ENCODE measurements at places on chromosomes 13 and 19.

- no peak for DNase-seq
Observed at GRCh38 chr19:41479757-41480191, 36.8 kb downstream of the ERICH4 start.

DNA sequence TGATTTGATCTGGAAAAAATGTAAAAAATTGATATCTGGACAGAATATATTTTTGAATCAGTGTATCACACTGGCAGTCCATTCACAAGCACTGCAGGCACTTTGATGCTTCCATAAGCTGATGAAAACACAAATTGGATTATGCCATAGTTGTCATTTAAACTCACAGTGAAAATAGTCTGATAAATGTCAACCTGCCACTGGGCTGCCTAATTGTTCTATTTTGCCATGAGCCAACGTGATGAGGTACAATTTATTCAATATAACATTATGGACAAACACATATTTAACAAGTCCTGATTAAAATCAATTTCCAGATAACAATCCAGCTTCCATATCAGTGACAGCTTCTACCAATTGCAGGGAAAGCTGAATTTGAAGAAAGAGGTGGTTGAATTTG lies 1244.9 kb downstream of the EFNB2 start:
- DNase-seq = no peak

DNA sequence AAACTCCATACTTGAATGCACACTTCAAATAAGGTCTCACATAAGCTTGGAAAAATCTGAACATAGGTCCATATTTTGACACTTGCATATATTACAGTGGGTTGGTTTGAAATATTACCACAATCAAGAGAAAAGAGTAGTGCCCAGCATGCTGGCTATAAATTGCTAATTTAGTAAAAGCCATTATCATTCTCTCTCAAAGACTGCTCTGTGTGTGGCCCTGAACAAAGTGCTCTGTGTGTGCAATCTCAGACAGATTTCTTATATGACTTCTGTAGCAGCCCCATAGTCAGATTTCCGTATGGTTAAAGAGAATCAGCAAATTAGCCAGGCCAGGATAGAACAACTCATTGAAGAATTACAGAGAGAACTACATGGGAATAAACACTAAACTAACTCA lies 78.2 kb downstream of the LIG4 start:
- DNase-seq = no peak

DNA sequence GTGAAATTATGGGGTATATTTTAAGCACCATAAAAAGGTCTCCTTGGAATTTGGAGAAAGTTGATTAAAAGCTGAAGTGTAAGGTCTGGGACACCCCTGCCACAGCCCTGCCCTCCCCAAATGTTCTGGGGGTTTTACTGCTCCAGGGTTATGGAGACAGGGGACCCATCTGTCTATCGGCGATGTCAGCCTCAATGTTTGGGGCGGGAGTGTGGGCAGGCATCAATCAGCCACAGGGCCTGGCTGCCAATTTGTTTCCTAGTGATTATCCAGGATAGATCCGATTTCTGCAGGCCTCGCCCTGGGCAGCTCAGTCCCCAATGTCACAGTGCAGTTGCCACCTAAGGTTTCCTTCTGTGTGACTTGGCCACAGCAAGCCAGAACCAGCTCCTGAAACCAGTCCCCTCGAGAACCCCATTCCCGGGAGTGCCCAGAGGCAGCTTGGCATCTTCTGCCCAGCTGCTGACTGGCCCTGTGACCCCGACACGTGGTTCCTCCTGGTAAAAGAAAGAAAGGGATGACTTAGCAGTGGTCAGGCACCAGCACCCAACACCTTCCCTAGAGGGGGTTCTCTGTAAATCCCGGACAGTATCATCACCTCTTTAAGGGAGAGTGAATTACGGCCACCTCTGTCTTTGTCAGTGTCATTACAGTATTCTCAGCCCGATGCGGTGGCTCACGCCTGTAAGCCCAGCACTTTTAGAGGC lies 41.6 kb downstream of the MYO9B start:
- no peak for DNase-seq
